Cerebellar nuclear complex (tissue), 1 donor: ENCODE measurements at places on chromosomes 11 and 22.

DNA sequence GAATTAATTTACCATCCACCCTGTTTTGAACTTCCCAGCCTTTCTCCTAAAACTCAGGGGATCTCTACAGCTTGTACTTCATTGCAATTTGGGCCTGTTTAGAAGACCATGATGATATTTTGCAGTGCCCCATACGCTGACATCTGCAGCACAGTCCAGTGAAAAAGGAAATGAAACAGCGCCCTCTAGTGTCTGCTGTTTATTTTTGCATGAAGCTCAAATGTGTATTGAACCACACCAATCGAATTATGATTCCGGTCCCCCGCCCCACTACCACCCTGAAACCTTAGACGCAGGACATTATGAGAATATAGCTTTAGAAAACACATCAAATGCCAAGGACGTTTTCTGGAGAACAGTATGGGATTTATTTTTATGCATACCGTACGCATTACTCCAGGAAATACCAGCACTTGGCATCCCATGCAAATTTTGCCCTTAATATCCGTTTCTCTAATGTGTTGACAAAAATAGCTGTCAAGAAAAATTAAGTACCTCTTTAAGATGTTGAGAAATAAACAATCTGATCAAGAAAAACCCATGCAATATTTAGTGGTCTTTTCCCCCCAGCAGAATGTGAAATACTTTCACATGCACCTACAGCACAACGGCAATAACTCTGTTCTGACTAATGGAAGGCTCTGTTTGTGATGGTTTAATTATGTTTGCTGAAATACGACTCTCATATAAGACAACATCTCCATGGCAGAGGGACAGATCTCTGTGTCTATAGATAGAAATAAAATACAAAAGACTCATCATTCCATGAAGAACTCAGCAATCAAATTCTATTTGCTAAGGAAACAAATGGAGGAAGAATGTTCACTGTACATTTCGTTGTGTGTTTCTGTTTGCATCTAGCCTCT, 93.9 kb downstream of the TECTA start:
- no peak for DNase-seq

- no peak for DNase-seq
Measured at GRCh38 chr11:105447936-105448702, 161.8 kb upstream of the GRIA4 start.

- DNase-seq = no peak
Measured at GRCh38 chr11:28146123-28146751, 38.0 kb downstream of the METTL15 start.

DNA sequence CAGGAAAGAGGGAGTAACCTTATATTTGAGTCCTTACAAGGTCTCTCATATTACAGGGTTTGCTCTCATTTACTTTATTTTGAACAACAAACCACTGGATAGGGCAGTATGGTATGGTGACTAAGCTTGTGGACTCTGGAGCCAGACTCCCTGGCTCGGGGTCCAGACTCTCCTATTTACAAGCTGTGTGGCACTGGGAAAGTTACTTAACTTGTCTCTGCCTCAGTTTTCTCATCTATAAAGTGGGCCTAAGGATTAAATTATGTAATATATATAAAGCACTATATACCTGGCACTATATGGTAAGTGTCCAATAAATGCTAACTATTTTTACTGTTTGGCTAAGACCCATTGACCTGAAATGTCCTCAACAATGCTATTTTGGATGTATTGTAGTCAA, 1.7 kb upstream of the DCHS1 start:
- DNase-seq = no peak

DNA sequence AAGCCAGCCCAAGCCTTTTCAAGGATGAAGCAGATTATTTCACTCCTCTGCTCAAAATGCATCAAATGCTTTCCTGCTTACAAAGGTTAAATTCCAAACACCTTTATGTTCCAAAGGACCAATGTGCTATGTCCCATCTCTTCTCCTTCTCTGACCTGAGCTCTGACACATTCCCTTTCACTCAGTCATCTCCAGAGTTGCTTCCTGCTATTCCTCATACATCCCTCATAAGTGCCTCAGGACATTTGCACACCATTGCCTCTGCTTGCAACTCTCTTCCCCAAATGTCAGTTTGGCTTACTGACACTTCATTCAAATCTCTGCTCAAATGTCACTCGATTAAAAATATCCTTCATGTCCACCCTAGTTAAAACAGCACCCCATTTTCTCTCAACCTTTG, 53.3 kb upstream of the BMAL1 start:
- no peak for DNase-seq

- DNase-seq = no peak
Measured at GRCh38 chr11:14380947-14381561, 22.1 kb upstream of the RRAS2 start.

- no peak for DNase-seq
Measured at GRCh38 chr11:134561331-134561720, 149.3 kb upstream of the B3GAT1 start.

DNA sequence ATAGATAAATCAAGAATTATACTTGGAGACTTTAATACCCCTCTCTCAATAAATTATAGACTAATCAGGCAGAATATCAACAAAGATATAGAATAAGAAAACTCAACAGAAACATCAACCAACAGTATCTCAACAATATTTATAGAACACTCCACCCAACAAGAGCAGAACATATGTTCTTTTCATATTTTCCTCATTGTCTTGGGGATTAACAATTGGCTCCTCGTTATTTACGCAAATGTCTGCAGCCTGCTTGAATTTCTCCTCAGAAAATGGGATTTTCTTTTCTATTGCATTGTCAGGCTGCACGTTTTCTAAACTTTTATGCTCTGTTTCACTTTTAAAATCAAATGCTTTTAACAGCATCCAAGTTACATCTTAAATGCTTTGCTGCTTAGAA, 37.0 kb upstream of the FBLN1 start:
- DNase-seq = no peak

- DNase-seq = no peak
Measured at GRCh38 chr11:119320240-119320775, 3.4 kb upstream of the MCAM start.
